Activated T-cell treated with anti-CD3 and anti-CD28 coated beads, Interleukin-2, amount 50 U/mL, for 24 hours (primary cell): ENCODE measurements at places on chromosomes 3 and 15.
A peak's percentile ranks its signal among the peaks of the same experiment; 100 is the strongest.

- no peak for DNase-seq
Measured at GRCh38 chr15:84987949-84988624, 6.4 kb downstream of the PDE8A start.

- no peak for DNase-seq
Measured at GRCh38 chr3:55621026-55621422, 133.9 kb upstream of the WNT5A start.

GRCh38 chr15:36595611-36596010, 16.2 kb downstream of the CDIN1 start:
- DNase-seq: no peak

DNA sequence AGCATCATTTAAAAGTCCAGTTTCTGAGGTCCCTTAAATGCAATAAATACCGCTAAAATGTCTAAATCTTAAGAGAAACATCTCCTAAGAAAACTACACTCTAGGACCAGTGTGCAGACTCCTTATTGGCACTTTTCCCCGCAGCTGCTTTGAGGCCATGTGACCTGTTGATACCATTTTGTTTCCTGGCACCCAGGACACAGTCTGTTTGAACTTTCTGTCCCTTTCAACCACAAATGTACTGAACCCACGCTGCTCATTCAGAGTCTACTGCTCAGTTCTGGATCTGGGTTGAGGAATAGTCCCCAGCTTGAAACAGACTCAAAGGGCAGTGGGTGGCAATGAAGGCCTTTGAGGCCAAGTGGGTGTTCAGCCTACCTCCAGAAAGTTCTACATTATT, 17.1 kb downstream of the LDHAL6B start:
- no peak for DNase-seq

- no peak for DNase-seq
Measured at GRCh38 chr3:132404276-132404675, 13.0 kb upstream of the DNAJC13 start.

DNA sequence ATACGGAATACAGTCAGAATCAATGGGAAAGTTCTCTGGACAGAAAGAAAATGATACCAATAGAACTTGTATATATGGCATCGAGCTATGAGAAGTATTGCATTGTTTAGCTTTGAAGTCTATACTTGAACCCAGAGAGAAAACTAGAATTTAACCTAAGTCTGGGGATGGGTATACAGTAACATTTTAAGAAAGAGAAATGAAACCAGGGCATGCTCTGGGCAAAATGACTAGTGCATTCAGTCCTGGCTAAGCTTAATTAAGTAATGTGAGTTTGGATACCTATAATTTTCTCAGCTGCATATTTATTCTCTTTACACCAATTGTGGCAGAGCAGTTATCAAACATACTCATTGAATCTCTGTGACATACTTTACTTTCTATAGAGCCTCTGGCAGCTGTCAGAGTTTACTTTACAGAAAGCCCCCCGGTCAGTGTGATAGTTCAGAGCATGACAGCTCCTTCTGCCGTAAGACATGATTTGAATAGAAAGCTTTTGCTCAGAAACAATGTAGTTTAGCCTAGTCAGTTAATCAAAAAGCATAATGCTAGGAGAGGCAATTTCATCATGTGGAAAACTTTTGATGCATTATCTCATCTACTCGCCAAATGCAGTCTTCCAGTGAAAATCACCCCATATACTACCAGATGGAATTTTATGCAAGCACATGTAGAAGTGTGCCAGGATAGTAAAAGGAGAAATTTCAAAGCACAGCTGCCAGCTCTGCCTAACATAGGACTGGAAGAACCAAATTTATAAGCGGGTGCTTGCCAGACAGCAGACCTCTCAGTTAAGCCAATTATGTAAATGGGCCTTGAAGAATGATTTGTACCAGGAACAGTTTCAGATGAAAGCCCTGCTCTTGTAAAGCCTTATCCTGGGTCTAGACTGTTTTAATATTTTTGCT, 40.7 kb downstream of the OXSM start:
- DNase-seq: no peak

DNA sequence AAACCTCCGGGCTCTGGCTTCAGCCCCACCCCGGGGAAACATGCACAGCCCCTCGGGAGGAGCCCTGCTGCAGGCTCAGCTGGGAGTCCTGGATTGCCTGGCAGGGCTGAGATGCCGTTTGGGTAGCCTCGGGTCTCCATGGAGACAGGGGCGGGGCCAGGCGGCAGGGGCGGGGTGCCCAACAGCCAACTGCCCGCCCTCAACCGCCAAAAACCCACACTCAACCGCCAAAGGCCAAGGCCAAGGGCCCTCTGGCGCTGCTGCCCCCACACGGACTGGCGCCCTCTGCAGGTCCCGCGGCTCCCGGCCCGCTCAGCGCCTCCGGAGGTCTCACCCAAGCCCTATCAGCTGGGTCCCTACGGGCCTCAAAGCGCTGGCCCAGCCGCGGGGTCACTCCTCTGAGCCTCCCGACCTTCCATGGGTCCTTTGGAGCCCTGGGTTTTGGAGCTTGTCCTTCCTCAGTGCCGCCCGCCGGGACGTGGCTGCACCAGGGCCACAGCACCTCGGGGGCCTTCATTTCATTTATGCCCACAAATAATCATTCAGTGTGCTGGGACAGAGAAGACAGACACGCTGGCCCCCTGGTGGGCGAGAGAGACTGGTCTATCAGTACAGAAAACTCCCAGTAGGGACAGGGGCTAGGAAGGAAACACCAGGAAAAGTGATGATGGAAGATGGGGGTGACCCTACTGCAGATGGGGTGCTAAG, 33.5 kb upstream of the ACAD9 start:
- DNase-seq: peak; percentile 88

DNA sequence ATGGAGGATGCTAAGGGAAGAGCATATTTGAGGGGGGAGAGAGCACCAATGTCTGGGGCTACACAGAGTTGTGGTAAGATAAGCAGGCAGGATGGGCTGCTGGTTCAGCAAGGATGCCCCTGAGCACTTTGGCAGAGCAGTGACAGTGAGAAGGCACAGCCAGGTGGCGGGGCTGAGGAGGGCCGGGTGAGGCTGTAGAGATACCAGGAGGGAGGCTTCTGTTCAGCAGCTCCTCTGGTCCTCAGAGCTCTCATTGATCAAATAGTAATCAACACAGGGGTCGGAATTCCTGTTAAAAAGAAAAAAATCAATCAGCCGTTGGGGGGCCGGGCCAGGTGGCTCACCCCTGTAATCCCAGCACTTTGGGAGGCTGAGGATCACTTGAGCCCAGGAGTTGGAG, 11.5 kb upstream of the XIRP1 start:
- DNase-seq: no peak

DNA sequence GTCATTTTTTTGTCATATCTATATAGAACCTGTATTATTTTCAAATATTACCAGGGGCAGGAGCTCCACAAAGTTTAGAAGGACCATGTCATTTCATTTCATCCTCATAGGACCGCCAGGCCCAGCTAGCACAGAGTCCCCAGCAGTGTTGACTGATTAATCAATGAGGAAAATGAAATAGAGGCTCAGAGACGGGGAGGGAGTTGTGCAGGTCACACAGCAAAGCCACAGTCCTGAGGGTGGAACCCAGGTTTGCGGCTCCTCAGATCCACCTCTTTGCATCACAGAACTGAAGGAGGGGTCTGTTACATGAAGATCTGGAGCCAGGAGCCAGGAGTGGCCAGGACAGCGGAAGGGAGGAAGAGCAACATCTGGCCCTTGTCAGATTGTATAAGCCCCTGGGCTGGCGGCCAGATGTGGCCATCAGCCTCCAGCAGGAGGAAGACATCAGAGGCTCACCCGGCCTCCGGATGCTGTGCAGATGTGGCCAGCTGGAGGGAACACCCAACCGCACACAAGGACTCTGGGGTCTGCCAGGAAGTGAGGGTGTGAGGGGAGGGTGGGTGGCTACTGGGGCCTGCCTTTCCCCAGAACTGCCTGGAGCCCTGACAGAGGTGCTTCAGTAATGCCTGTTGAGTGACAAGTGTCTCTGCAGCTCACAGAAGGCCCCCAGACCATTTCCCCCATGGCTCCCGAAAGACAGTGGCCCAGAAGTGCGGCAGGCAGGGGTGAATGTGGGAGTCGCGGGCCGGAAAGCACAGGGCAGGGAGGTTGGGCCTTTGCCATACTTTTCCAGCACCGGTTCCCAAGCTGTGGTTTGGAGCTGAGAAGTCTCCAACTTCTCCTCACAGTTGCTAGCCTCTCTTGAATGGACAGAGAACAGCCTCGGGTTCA, 21.3 kb downstream of the EFCC1 start:
- DNase-seq: no peak

- DNase-seq: no peak
Measured at GRCh38 chr15:52617026-52617425, 48.2 kb upstream of the ARPP19 start.

GRCh38 chr3:23203708-23204330, 692 bp downstream of the UBE2E2 start:
- DNase-seq: peak; percentile 46

GRCh38 chr3:189780546-189781270, 149.5 kb downstream of the TP63 start:
- no peak for DNase-seq

DNA sequence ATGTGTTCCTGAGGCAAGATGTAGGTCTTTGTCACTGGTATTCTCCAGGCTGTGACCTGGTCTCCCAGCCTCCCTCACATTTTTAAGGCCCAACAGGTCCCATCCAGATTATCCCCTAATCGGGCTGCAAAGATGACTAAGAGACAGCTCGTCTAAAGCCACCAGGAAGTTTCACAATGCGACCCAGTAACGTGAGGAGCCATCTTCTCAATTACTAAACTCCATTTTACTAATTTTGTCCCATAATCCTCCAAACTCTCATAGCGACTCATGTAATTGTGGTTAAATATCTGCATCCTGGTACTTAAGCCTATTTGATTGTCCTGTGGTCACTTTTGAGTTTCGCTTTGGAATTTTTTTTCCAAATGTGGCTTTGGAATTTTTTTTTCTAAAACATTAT, 8.7 kb upstream of the PLA2G4F start:
- DNase-seq: no peak

- DNase-seq: no peak
Measured at GRCh38 chr3:42224658-42225421, 41.1 kb downstream of the CCK start.

GRCh38 chr15:47870956-47871625, 153.8 kb downstream of the SEMA6D start:
- DNase-seq: no peak

GRCh38 chr3:51706788-51707731, at the start of gene GRM2:
TSS of gene GRM2 (plus strand) at chr3:51707068. CDS start at chr3:51708984, 1,916 bp downstream.
- peak; percentile 53 for DNase-seq

DNA sequence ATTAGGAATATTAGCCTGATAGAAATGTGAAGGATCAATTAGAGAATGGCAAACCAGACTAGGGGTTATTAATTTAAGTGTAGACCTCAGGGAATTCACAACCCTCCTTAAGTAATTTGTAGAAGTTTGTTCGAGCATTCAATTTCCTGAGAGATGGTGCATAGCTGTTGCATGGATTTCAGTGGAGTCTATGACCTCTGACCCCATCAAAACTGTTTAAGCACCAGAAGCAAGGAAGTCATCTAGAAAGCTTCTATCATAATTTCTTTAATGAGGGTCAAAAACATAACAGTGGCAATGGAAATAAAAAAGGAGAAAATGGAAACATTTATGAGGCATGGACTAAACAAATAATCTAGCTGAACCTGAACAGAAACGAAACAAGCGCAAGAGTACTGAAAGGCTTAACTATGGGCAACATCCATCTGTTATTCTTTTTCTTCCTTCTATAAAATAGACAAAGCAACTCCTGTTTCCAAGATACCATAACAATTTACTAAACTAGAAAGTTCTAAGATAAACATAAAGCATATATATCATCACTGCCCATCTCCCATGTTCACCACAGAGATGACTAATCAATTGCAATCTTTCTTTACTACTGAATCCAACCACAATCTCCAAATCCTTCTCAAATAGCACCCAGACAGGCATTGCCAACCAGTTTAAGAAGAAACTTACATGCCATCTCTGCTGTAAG, 151.4 kb downstream of the THRB start:
- no peak for DNase-seq

DNA sequence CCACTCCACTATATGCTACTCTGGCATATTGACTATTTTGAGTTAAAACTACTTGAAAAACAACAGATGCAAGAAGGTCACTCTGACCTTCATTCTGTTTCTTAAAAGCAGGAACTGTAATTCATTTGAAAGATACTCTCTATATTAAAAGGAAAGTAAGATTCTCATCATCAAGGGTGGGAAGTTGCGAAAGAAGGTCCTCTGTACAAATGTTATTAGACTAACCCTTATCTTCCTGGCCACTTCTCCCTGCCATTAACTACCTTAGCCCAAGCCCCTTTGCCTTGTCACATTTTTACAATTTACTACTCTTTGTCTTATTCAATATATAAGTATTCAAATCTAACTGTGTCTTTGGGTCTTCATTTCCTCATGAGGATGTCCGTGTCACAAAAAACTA, 16.1 kb downstream of the SIDT1 start:
- no peak for DNase-seq

GRCh38 chr3:157284688-157285087, 124.7 kb upstream of the CCNL1 start:
- no peak for DNase-seq
